ENCODE measurements at places on chromosomes 1 and 21.

GRCh38 chr21:34983680-34984086 lies 65.4 kb downstream of the RUNX1 start:
- no peak for DNase-seq

DNA sequence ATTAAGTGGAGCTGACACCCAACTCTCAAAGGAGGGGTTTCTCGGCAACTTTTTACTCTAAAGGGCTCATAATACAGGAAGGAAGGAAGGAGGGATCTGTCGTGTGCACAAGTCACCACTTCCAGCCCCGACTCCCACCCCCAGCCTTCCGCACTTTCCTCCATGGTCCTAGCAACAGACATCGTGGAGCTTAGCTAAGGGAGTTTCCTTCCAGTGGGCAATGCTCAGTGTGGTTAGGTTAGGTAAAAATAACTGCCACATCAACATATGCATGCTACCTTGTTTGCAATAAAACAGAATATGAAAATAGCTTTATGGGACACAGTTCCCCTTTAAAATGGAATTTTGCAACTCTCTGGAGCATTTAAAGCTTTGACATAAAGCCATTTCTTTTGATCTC lies 35.2 kb downstream of the KANK4 start:
- no peak for DNase-seq

DNA sequence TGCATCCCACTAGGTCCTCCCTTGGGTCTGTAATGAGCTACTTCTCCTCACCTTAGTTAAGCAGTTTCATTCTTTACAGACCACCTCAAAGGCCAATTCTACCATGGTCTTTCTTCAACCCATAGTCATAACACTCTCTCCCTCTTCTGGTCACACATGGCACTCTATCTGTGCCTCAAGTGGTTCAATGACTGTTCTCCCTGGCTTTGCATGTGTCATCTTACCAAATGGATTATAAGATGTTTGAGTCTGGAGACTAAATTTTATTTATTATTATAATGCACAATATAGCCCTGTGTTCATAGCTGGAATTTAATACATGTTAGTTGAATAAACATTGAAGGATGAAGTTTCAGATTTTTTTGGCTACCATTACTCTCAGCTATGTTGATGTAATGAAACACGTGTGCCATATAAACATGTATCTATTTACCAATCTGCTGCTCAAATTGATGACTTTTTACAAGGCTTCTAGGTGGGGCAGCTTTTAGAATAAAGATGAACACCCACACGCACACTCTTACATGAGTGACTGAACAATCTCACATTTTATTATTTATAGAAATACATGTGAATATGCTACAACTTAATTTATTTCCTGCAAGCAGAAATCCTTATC lies 102.1 kb downstream of the RUNX1 start:
- DNase-seq, result no peak

DNA sequence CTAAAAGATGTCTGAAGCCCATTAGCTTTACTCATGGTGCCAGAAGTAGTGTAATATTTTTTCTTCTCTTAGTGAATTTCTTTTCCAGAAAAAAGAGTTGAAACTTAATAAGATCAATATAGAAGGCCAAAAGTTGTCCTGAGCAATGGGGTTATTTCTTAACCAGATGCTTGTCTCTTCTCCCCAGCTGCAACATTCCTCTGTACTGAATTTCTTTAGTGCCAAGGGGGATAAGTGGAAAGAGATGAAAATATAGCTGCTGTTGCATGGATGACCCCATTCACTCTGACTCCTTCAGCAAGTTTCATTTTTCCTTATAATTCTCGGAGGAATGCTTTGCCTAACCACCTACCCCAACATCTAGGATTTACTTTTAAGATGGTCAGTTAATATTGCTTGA lies 675.0 kb downstream of the USP25 start:
- DNase-seq, result no peak

GRCh38 chr1:29756085-29756484 lies 519.8 kb downstream of the PTPRU start:
- DNase-seq, result no peak

DNA sequence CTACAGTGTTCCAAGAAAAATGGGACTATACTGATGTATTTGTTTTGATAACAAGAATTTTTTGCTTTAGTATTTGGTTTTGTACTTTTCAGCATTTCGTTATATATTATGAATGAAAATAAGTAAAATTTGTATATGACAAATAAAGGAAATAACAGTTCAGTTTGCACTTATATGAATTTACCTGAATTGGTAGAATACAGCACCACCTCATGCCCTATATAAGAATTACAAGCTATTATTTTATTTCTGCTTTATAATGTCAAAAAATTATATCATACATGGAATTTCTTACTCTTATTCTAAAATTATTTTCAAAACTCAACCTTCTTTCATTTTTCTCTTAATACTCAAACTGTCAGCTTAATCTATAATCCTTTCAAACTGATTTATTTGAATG lies 14.6 kb downstream of the EFCAB7 start:
- no peak for DNase-seq

All from dorsolateral prefrontal cortex (tissue), 122 donors.